NCI-H1694 (cell line): ENCODE measurements at places on chromosomes 5 and 9.

GRCh38 chr9:91495450-91495849, 71.8 kb upstream of the NFIL3 start:
- no peak for DNase-seq

- no peak for DNase-seq
Observed at GRCh38 chr5:122077366-122078115, 518 bp downstream of the LOX start.

DNA sequence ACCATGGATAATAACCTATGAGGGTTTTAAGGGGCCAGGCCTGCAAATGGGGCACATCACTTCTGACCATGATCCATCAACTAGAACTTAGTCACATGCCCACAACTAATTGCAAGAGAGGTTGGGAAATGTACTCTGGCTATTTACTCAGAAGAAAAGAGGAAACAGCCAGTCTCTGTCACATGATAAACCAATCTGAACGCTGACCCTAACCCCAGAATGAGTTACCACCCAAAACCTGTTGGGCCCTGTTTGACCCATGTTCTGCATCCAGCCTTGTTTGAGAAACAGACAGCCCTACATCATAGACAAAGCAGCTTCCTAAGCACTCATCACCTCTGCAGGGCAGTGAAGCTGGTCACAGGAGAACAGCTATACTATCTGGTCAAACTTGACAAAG, 5.8 kb downstream of the MACROH2A1 start:
- no peak for DNase-seq

DNA sequence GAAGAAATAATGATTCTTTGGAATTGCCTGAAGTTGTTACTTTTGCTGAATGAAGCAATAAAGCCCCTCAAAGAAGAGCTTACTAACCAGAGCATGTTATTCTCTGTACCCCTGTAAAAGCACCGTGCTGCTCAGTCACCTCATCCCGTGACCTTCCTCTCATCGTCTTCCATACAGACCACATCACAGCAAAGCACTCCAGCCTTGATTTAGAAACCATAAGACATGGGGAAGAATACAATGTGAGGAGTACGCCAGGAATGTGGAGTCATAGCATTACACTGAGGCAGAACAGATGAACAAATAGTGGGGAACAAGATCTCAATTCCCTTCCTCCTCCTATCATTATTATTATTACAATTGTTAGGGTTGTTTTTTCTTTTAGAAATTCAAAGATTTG, 49.1 kb downstream of the ERAP1 start:
- no peak for DNase-seq

DNA sequence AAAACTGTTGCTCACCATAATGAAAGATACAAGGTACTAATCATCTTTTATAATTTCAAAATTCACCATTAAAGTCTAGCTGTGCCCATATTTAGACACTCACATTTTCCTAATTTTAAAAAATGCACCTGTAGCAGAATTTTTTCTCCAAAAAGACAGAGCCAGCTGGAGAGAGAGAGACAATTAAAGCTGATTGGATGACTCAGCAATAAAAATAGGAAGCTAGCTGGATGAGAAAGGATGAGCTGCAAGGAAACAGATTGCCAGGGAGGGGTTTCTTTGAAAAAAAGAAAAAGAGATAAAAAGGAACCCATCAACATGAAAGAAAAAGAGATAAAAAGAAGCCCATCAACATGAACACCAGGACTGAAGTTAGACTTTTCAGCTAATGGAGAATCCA, 73.8 kb downstream of the HCN1 start:
- no peak for DNase-seq

GRCh38 chr5:36839489-36840476, 36.8 kb upstream of the NIPBL start:
- DNase-seq: no peak

- DNase-seq: no peak
Observed at GRCh38 chr9:134375011-134375390, 48.7 kb downstream of the RXRA start.

DNA sequence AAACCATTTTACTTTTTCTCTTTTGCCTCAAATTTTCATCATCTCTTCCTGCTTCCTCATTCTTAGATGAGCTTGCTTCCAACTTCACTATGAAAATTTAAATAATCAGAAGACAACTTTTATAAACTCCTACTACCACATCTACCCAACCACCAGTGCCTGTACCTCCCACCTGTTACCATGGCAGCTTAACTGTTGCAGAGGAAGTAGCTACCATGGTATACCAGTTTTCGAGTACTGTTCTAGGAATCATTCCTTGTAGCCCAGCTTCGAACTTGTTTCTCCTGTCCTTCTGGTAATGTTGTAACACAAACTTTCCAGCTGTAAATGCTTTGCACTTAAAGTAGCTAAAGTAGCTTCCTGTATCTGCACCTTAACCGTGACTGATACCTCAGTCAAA, 266.8 kb upstream of the NREP start:
- no peak for DNase-seq

- DNase-seq: no peak
Observed at GRCh38 chr5:130110328-130110727, 206.1 kb downstream of the CHSY3 start.

- DNase-seq: no peak
Observed at GRCh38 chr9:115250621-115251032, 132.7 kb upstream of the TNC start.

DNA sequence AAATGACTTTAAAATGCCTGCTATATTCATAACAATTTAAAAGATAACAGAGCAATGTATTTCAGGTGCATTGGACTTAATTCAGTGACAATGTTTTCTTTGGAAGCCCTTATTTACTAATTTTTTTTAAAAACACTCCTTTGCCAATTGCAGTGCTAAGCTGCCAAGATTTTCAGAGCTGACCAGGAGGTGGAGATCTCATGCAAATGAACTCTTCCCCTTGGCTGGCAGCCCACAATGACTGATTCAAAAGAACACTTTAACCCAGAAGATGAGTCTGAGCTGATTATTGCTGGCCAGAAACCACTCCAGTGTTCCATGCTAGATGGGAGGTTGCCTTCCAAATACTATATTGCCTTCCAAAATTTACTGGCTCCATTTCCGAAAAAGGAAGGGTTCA, 128.3 kb upstream of the CCNH start:
- no peak for DNase-seq

DNA sequence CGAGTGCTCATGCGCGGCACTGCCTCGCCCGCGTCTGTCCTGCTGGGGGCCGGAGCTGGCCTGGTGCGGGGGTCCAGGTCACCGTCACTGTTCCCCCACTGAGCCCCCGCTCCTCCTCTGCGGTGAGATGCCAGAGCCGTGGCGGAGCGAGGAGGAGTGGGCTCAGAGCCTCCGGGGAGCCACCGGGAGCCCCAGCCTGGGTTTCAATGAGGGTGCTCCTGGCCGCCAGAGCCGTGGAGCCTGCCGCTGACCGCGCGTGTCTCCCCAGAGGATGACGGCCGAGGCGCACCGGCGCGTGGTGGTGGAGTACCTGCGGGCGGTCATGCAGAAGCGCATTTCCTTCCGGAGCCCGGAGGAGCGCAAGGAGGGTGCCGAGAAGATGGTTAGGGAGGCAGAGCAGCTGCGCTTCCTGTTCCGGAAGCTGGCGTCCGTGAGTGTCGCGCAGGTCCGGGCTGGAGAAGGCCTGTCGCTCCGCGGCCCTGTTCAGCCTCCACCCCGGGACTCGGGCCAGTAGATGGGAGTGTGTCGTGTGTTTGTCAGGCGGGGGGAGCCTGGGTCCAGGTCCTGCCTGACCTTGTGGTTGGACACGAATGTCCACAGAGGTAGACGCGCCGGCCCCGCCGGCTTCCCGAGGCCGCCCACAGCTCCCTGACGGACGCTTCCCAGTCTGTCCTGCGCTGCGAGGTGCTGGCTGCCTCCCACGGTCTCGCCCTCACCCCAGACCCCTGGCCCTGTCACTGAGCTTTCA, 22.0 kb downstream of the EXOC3 start:
- no peak for DNase-seq

- no peak for DNase-seq
Observed at GRCh38 chr9:74379718-74380117, 117.4 kb upstream of the RORB start.

DNA sequence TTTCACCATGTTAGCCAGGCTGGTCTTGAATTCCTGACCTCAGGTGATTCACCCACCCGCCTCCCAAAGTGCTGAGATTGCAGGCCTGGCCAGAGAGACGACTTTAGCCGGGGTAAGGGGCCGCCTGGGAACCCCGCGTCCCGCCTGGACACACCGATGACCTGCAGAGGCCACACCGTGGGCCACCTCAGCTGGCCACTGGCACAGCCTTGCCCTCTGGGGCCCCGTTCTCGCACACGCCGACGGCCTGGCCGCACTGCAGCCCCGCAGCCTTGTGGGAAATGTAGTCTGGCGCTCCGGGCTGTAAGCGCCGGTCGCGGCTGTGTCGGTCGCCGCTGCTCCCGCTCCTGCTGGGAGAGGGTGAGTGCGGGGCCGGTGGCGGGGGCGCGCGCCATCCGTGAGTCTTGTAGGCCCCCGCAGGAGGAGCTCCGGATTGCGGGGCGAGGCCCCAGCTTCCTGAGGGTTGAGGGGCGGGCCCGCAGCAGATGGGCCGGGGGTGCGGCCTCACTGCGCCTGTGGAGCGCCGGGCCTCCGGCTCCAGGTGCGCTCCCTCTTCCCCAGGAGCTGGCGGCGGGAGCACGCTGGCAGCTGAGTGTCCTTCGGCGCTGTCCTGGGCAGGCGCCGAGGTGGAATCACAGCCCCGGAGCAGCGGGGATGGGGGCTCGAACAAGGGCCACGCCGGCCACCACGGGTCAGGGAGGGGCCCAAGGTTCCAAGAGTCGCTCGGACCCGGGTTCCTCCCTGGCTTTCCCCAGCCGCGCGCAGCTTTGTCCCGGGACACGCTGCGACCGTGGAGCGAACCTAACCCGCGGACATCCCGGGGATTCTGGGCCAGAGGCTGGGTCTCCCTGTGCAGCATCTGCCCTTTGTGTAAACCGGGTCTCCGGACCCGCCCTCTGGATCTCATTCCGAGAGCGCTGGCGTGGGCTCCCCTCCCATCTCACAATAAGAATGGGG, at the start of gene ZFP2:
TSS of gene ZFP2 (plus strand) at position 299 of the 957 bp plus-strand sequence. CDS start 35,401 bp downstream, outside the sequence.
- DNase-seq: no peak

DNA sequence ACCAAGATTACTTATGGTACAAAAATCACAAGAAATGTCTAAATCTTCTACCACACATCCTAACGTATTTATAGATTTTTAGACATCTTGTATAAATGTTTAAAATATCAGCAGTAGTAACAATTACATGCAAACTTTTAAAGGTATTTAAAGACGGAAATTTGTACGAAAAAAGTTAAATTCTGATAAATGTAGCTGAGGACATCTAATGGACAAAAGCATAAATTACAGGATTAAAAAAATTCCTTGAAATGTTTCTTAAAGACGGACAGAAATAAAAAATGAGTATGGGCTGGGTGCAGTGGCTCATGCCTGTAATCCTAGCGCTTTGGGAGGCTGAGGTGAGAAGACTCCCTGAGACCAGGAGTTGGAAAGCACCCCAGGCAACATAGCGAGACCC, 15.8 kb downstream of the ERCC8 start:
- DNase-seq: no peak

DNA sequence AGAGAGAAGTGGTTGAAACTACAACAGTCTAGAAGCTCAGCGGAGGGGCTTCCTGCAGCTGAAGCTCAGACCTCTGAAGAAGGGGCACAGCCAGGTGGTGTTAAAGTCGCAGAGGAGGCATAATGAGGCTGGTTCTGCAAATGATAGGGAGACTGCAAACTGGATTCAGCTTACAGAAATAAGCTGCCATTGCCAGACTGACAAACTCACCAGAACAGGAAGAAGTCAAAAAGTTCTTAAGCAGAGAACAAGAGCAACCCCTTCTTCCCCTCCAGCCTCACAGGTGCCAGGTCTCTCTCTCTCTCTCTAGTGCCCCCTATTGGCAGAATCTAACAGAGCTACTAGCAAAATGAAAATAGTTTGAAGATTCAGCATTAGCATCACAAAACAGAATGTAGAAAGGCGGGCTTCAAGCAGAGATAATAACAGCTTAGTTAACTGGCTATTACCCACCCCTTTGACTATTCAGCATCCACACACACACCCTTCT, 76.7 kb downstream of the GRAMD2B start:
- DNase-seq: no peak

- no peak for DNase-seq
Observed at GRCh38 chr9:108835831-108836230, 20.0 kb downstream of the ACTL7B start.

GRCh38 chr5:40909723-40910122, 426 bp downstream of the C7 start:
- no peak for DNase-seq

DNA sequence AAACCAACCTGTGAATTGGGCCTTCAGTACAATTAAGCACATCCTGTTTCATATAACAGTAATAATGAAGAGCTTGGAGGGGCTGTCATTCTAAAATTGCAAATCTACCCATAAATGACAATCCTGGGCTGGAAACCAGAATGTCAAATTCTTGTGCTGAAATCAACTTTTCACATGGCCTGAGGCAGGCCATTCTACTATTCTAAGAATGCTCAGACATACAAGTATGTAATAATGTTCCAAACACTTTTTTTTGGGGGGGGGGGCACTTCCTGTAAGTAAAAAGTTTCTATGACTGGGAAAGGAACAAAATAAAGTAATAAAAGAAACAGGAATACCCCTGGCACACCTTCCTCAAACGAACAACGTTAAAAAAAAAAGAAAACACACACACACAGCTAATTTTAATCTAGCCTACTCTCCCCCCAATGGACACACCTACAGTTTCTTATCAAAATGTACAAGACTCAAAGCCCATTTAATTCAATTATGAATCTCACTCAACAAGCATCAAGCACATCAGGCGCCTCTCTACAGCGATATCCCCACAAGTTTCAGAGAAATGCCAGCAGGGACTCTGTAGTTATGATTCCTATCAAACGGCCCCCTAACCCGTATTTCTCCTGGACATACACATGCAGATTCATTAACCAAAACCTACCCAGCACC, 1.4 kb downstream of the ETF1 start:
- DNase-seq: no peak

DNA sequence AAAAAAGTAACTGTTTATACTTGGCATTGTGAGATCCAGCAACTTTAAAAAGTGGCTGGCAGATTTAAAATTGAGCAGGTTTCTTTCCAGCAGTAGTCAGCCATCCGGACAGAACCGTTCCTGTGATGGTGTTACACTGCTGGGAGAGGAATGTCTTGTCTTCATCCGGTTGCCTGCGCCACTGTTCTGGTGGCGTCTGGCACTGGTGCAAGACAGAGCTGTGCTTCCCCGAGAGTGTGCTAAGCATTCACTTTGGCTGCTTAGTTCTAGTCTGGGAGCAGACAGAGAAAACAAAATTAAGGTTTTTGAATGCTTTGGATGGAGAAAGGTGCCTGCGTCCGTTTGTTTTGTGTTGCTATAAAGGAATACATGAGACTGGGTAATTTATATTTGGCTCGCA, 35.5 kb upstream of the CREBRF start:
- DNase-seq: no peak

DNA sequence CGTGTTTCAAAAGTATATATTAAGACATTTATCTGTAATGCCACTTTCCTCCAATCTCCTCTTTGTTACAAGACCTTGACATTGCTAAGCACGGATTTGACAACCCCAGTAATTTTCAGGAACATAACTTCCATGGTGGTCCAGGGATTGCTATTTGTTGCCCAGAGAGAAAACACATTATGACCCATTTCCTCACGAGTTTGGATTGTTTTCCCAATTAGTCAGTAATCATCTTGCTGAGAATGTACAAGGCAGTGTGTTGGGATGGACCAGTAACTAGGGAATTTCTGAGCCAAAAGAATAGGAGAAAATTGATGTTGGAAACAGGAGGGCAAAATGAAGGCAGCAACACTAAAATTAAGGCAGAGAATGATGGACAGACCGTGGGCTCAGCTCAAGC, 574.1 kb downstream of the EBF1 start:
- no peak for DNase-seq

GRCh38 chr9:23779220-23779619, 46.8 kb downstream of the ELAVL2 start:
- DNase-seq: no peak

- DNase-seq: no peak
Observed at GRCh38 chr9:21002040-21002439, 29.4 kb downstream of the HACD4 start.
